ENCODE measurements at places on chromosomes 11 and 22. TPM values are rescaled to one million over a fixed set of nuclear protein-coding genes. Genes with fewer than 3 reads are reported as not detected.

The MAJIN gene
- not detected for total RNA-seq

The RIC3 gene
- total RNA-seq = not detected

The RFPL2 gene
- 0.09 TPM for total RNA-seq

The DRD4 gene
- not detected for total RNA-seq

The ZMAT5 gene
- total RNA-seq = 15.1 TPM

The OR52N5 gene
- not detected for total RNA-seq

The ANAPC15 gene
- total RNA-seq = 19.7 TPM

The SLC25A1 gene
- total RNA-seq = 43.5 TPM

The PLXNB2 gene
- 53.4 TPM for total RNA-seq

The C11orf91 gene
- total RNA-seq = 0.11 TPM

The ZP1 gene
- total RNA-seq = not detected

The OR8A1 gene
- not detected for total RNA-seq

The LBHD1 gene
- 1.9 TPM for total RNA-seq

The POLD4 gene
- 30.9 TPM for total RNA-seq

The FAM227A gene
- 0.60 TPM for total RNA-seq

The SHISAL1 gene
- total RNA-seq = under 0.01 TPM

The LRRC56 gene
- 0.43 TPM for total RNA-seq

The ALX4 gene
- not detected for total RNA-seq

The SCN3B gene
- 10.0 TPM for total RNA-seq

The FIBIN gene
- total RNA-seq = under 0.01 TPM

The OR51B5 gene
- not detected for total RNA-seq

The EMID1 gene
- 10.0 TPM for total RNA-seq

The PHF21B gene
- total RNA-seq = not detected

The CHADL gene
- total RNA-seq = 0.54 TPM

The RABL2B gene
- 3.9 TPM for total RNA-seq

The SMTNL1 gene
- not detected for total RNA-seq

The FGF19 gene
- not detected for total RNA-seq

The OTUB1 gene
- 46.7 TPM for total RNA-seq

The RIMBP3C gene
- total RNA-seq = 0.17 TPM

The KRTAP5-6 gene
- total RNA-seq = 0.65 TPM

The UCP3 gene
- 0.22 TPM for total RNA-seq

The PHETA2 gene
- total RNA-seq = 26.2 TPM

The MTFP1 gene
- 16.6 TPM for total RNA-seq

The RAG2 gene
- not detected for total RNA-seq

The DNAJB7 gene
- not detected for total RNA-seq

The SMC1B gene
- not detected for total RNA-seq

The PLAAT5 gene
- not detected for total RNA-seq

The SCGB1C1 gene
- total RNA-seq = not detected

The SYT7 gene
- 0.22 TPM for total RNA-seq

The RFPL3 gene
- total RNA-seq = not detected

The BIRC3 gene
- total RNA-seq = 1.0 TPM

The CHST1 gene
- total RNA-seq = 0.65 TPM

The ME3 gene
- total RNA-seq = 18.4 TPM

The KRTAP5-8 gene
- not detected for total RNA-seq

The SPON1 gene
- 0.17 TPM for total RNA-seq

The DDI1 gene
- total RNA-seq = not detected

The CADM1 gene
- total RNA-seq = 0.34 TPM

The PPFIBP2 gene
- total RNA-seq = 1.5 TPM

The ATP5MG gene
- 117 TPM for total RNA-seq

The CXCR5 gene
- total RNA-seq = not detected

The NRGN gene
- total RNA-seq = 0.11 TPM

The PATE2 gene
- total RNA-seq = 0.22 TPM

The DAGLA gene
- 1.7 TPM for total RNA-seq

The GRM5 gene
- 0.11 TPM for total RNA-seq

The LDHAL6A gene
- total RNA-seq = not detected

The NXPE1 gene
- not detected for total RNA-seq

The VSIG10L2 gene
- total RNA-seq = 0.09 TPM

The OR52A1 gene
- not detected for total RNA-seq
